ENCODE measurements at places on chromosomes 4 and X. TPM values are rescaled to one million over a fixed set of nuclear protein-coding genes. Genes with fewer than 3 reads are reported as not detected.
A peak's percentile ranks its signal among the peaks of the same experiment; 100 is the strongest.

GRCh38 chr4:2415881-2416563 is 2.4 kb downstream of the ZFYVE28 start:
- no peak for DNase-seq

DNA sequence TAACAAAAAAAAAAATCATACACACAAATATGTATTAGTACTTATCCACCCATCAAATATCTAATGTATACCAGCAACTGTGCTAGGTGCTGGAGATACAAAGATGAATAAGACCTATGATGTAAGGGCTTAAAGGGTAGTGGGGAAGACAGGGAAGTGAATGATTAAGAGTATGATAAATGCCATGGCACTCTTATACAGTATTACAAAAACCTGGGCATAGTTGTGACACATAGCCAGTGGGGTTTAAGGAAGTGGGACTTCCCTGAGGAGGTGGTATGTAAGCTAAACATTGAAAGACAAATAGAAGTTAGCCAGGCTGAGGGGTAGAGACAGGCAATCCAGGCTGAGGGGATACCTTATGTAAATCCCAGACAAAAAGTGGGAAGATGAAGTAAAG is 23.5 kb downstream of the CHM start:
- DNase-seq, result no peak

GRCh38 chr4:109816082-109816442 is 500 bp downstream of the GAR1 start:
- no peak for DNase-seq

GRCh38 chr4:7434766-7435150 is at the start of gene PSAPL1:
TSS of gene PSAPL1 (minus strand) at chr4:7434930. CDS start at chr4:7434879, 51 bp downstream.
- no peak for DNase-seq

DNA sequence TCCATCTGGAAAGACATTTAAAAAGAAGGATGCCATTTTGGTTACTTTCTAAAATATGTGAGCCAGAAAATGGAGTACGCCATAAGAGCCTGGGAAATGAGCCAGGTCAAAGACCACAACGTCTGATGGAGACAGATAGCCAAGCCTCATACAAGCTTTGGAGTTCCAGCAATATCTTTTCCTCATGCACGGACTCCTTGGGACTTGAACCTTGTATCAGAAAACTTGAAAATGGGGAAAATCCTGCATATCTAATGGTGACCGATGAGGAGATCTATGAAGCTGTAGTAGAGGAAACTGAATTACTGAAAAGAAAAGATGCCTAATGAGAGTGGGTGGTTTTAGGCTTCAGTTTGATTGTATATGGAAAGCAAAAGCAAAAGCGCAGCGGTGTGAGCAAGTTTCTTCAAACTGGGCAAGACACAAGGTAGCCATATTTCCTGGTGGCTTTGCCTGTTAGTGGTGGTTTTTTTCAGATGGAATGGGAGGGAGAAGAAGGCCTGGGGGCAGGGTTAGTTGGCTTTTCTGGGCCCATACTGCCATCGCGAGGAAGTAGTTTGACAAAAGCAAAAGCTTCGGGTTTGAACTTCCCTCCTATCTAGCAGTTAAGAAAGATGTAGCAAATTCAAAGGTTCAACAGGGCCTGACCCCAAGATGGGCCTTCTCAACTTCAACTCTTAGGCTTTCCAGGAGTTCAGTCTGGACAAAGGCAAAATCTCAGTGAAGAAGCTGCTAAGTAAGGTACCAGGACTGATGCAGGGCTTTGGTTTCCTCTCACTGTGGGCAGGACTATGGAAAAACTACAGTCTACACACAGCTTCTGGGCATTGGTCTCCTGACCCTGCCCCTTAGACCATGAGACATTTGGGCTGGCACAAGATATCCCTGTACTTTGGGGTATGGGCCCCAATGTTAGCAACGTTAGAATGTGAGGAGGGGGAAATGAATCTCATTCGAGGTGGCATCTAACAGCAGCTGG is 210.0 kb upstream of the STK26 start:
- DNase-seq, result no peak

DNA sequence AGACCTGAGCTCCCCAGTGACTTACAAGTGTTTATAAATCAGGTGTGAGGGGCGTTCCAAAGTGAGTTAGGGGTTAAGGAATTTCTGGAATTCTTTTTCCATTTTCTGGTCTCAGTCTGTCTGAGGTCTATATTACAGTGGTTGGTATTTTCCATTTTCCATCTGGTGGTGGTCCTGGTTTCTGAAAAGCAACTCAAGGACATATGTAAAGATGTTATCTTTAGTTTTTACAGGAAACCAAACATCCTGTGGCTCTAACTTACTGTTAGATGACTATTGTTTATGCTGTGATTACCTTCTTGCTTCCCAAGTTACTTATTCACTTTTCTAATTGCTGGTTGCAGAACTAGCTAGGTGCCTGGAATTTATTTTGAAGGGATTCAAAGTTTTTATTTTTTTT is 53.5 kb upstream of the IL21 start:
- no peak for DNase-seq

- DNase-seq, result no peak
Observed at GRCh38 chr4:24768006-24768405, 27.4 kb upstream of the SOD3 start.

GRCh38 chrX:104432321-104432720 is 133.7 kb upstream of the IL1RAPL2 start:
- DNase-seq, result no peak

DNA sequence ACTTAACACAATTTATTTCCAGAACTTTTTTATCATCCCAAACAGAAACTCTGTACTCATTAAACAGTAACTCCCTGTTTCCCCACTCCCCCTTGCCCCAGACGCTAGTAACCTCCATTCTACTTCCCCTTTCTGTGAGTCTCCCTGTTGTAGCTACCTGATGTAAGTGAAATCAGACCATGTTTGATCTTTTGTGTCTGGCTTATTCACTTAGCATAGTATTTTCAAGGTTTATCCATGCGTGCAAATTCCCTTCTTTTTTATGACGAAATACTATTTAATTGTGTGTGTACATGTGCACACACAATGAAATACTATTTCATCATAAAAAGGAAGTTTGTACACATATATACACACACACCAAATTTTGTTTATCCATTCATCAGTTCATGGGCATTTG is 5.2 kb downstream of the PKD2 start:
- no peak for DNase-seq

DNA sequence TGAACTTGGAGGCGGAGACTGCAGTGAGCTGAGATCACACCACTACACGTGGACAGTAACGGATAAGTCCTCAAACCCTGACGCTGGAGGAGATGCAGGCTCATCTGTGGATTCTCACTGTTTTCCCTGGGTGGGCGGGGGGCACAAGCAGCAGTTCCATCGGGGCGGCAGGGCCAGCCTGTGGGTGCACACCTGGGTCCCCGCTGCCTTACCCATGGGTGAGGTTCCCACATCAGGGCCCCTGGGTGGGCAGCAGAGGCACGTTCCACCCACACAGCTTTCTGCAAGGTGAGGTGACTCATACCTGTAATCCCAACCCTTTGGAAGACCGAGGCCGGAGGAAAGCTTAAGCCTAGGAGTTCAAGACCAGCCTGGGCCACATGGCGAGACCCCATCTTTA is 56.6 kb upstream of the MXD4 start:
- DNase-seq, result no peak

GRCh38 chr4:8917868-8918783 is 46.5 kb upstream of the HMX1 start:
- DNase-seq, result peak; percentile 25

DNA sequence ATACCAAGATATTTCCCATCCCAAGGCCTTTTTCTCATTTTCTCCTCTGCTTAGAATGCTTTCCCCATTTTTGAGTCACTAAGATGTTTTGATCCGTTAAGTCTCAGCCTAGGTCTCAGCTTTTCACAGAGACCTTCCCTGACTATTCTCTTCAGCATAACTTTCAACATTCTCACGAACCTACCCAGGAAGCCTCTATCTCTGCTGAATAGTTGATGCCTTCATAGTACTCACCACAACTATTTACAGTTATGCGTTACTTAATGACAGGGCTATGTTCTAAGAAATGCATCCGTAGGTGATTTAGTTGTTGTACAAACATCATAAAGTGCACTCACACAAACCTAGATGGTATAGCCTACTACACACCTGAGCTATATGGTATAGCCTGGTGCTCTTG is 64.5 kb downstream of the ARL9 start:
- no peak for DNase-seq

DNA sequence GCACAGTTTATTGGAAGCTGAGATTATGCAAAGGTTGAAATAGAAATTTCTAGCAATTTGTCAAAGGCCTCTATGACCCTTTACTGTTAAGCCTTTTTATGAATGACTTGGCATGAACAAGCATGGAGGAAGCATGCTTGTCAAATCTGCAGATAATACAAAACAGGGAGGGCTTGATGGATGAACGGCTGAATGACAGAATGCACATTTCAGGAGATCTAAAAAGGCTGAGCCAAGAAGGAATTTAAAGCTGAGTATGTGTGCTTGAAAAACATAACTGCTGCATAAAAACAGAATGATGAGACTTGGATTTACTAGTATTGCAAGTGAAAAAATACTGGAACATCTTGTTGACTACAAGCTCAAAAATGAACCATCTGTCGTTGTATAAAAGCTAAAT is 29.0 kb upstream of the UBE2K start:
- no peak for DNase-seq

- DNase-seq, result no peak
Observed at GRCh38 chr4:661231-661630, 12.8 kb downstream of the ATP5ME start.

DNA sequence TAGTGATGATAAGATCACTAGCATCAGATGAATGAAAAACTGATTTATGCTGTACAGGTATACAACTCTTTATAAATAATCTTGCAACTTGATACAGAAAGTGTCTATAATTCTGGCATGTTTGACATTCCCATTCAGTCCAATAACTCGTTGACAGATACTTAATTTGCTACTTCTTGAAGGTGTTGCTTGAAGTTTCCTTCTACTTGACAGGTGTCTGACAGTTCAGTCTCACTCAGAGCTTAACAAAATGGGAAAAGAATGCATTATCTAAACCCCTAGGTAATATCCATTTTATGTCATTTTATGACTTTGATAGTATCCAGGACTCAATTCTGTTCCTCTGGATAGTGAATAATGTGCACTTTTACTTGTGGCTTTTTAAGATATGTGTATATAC is 508.9 kb downstream of the GRID2 start:
- no peak for DNase-seq

- DNase-seq, result no peak
Observed at GRCh38 chr4:85268188-85268587, 206.8 kb upstream of the ARHGAP24 start.

DNA sequence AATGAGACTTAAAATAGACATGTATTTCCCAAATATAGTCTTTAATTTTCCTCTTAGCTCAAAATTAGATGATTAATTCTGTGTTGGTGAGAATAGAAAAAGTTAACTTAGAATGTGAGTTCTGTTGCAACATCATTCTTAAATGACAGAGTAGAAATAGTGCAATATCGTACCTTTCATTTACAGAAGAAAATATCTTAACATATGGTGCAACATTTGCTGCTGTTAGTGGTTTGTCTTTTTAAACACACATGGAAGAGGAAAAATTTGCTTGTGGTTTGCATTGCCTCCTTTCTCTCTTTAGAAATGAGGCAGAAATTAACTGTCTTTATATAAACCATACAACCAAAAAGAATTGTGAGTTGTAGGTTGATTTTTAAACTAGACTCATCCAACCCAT is 39.3 kb upstream of the FHDC1 start:
- DNase-seq, result no peak

DNA sequence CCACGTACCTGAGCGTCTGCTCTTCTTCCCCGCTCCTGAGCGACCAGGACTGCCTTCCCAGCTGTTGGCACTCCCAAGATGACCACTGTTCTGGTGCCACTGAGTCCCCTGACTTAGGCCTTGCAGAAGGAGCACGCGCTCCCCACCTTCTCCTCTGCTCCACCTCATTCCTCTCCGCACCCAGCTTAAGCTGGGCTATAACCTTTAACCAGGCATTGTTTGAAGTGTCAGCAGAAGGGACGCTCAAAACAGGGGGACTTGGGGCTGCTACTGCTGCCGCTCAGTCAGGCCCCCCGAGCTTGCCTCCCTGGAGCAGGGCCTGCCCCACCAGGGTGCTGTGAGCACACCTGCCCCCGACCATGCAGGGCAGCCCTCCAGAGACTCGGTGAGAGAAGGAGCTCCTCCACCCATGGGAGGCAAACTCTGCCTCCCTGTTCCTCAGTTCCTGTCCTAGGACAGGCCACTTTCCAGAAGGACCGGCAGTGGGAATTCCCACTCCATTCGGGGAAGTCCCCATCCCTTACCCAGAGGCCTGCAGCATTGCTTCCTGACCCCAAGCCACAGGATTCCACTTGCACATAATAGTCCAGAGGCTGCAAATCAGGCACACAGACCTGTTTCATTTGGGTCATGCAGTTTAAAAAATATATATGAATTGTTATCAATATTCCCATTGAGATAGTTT is 99.7 kb upstream of the ENPP6 start:
- DNase-seq, result no peak

DNA sequence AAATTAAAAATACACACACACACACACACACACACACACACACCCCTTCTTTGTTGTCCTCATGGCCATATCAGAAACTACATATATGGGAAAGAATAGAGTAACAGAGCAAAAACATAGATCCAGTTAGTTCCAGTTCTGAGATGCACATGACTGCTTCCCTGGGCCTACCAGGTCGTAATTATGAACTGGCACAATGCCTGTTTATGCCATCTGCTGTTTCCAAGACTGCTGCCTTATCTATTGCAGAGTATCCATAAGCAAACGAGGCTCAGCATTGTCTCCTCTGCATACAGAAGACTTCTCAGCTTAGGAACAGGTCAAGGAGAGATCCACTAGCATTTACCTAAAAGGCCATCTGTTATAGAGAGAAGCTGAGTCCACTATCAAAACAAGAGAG is 789.0 kb downstream of the TECRL start:
- DNase-seq, result no peak

Gene BEX1
- 48.4 TPM for polyA plus RNA-seq

Gene CT47B1
- not detected for polyA plus RNA-seq

Gene FBXW7
- polyA plus RNA-seq, result 33.9 TPM

Gene CT45A9
- not detected for polyA plus RNA-seq

Gene FGG
- polyA plus RNA-seq, result not detected

Gene JCHAIN
- polyA plus RNA-seq, result 1.1 TPM

Gene ZNF630
- 3.9 TPM for polyA plus RNA-seq

Gene PPEF2
- polyA plus RNA-seq, result 0.30 TPM

Gene F9
- not detected for polyA plus RNA-seq

Gene SPACA5
- polyA plus RNA-seq, result not detected

Gene RTL9
- polyA plus RNA-seq, result 0.24 TPM
